ENCODE measurements at places on chromosomes 13 and 19. TPM values are rescaled to one million over a fixed set of nuclear protein-coding genes. Genes with fewer than 3 reads are reported as not detected.

Gene PSG5
- not detected for total RNA-seq

Gene KLK12
- not detected for total RNA-seq

Gene DIAPH3
- 0.38 TPM for total RNA-seq

Gene ELF1
- total RNA-seq, result 129 TPM

Gene ZNF177
- 1.4 TPM for total RNA-seq

Gene CYP4F8
- not detected for total RNA-seq

Gene ZNF135
- 7.5 TPM for total RNA-seq

Gene PTH2
- not detected for total RNA-seq

Gene PLK5
- total RNA-seq, result not detected

Gene RHPN2
- 1.0 TPM for total RNA-seq

Gene HSPB6
- not detected for total RNA-seq

Gene PINLYP
- total RNA-seq, result 2.1 TPM

Gene OR10H1
- total RNA-seq, result 0.05 TPM

Gene F7
- not detected for total RNA-seq

Gene CDC42EP5
- total RNA-seq, result not detected

Gene NKPD1
- total RNA-seq, result 0.12 TPM

Gene SHISA2
- not detected for total RNA-seq

Gene MYO16
- not detected for total RNA-seq

Gene FLT3LG
- total RNA-seq, result 15.4 TPM

Gene CATSPERD
- not detected for total RNA-seq

Gene EXOC3L2
- total RNA-seq, result not detected

Gene DLL3
- 0.73 TPM for total RNA-seq

Gene GNA15
- total RNA-seq, result 0.80 TPM

Gene SERTM1
- not detected for total RNA-seq

Gene NEK5
- total RNA-seq, result not detected

Gene VSTM1
- not detected for total RNA-seq

Gene KLK1
- 10.0 TPM for total RNA-seq

Gene CEACAM7
- total RNA-seq, result not detected

Gene C19orf73
- total RNA-seq, result 0.98 TPM

Gene RASGRP4
- 3.2 TPM for total RNA-seq

Gene ALOX5AP
- 59.7 TPM for total RNA-seq

Gene ZNF525
- 28.9 TPM for total RNA-seq

Gene MEIOSIN
- total RNA-seq, result not detected

Gene CGB1
- not detected for total RNA-seq

Gene MYH14
- not detected for total RNA-seq

Gene TYK2
- total RNA-seq, result 302 TPM

Gene ZNF728
- not detected for total RNA-seq

Gene SHANK1
- not detected for total RNA-seq

Gene IGFL3
- total RNA-seq, result not detected

Gene C2CD4C
- not detected for total RNA-seq

Gene ZNF480
- total RNA-seq, result 24.0 TPM

Gene CGB8
- total RNA-seq, result not detected
